ENCODE measurements at places on chromosomes 13 and 19.

GRCh38 chr19:35507561-35507960 is 5.9 kb downstream of the DMKN start:
- no peak for DNase-seq

DNA sequence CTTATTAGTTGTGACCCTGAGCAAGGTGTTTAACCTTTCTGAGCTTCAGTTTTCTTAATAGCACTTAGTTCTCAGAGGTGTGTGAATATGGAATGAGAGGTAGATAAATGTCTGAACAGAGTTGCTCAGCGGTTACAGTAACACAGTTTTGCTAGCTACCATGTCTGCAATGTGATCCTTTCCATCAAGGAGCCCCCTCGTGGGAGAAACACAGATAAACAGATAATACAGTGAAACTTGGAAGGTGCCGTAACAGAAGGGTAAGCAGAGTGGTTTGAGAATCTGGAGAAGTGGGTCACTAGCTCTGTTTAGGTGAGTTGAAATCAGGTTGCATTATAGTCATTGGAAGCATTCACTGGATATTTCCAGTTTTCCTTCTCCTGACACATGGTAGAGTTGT is 38.9 kb downstream of the IRS2 start:
- DNase-seq = no peak

- no peak for DNase-seq
These were observed 1.6 kb downstream of the ZNF415 start for GRCh38 chr19:53131085-53131590.

- DNase-seq = no peak
These were observed 13.7 kb upstream of the ELF1 start for GRCh38 chr13:41032691-41033376.

- no peak for DNase-seq
These were observed 3.3 kb downstream of the VSTM2B start for GRCh38 chr19:29528946-29529645.

DNA sequence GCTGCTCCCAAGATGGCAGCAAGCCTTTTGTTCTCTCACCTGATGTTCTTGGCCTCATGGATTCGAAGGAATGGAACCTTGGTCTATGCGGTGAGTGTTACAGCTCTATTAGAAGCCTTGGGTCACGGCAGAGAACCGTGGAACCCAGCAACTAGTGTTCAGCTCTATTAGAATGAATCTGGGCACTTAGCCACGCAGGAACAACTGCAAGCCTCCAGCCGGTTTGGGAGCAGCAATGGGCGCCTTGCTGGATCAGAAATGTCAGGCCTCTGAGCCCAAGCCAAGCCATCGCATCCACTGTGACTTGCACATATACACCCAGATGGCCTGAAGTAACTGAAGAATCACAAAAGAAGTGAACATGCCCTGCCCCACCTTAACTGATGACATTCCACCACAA is 1100.7 kb upstream of the PRR20A start:
- DNase-seq = no peak

DNA sequence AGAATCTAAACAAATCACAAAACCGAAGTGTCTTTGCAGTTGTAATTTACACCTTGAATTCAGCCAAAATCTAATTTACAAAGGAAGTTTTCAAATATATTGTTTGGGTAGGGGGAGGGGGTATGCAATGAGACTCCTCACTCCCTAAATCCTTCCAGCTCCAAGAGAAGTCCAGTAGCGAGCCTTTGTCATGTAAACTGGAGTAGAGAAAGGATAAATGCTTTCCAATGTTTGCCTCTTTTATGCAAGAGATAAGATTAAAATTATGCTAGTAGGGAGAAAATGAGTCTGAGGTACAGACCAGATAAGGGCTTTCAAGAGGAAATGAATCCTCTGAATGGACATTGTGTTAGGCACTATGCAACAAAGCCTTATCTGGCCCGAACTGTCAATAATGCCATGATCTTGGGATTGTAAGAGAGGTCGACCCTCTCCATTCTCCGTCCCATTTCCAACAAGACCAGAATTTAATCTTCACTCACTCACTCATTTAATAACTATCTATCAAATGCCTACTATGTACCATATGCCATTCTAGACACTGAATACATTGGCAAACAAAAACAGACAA is 199.2 kb downstream of the LACC1 start:
- DNase-seq = no peak

DNA sequence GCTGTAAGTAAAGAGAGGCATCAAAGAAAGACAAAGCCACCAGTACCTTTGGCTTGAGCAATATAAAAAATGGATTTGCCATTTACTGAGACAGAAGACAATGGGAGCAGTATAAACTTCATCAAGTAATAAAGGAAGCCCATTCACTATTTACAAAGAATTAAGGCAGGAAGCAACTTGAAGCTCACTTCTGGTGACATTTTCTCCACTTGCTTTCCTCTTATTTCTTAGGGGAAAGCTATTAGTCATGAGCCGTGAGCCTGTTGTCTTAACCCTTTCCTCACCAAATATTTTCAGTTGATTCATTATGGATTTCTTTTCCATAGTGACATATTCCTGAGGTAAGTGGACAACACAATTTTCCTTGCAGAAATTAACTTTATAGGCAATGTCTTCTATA is 156.8 kb downstream of the DNAJC3 start:
- peak; percentile 51 for DNase-seq

DNA sequence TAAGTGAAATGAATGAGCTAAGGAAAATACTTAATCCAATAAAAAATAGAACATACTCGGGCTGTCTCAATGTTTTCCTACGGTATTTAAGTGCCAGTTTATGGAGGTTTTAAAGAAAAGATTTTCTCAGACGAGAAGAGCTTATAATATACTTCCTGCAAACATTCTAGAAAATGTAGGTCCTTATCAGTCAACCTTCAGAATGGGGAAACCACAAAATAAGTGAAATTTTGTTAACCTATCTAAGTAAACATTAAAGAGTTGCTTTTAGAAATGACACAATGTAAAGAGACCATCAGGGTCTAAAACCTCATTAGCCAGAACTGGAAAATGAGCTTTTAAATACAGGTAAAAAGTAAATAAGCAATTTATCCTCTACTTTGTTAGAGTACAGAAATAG is 12.1 kb downstream of the MIR17HG start:
- no peak for DNase-seq

GRCh38 chr13:62524061-62524460 is 1108.4 kb upstream of the PCDH20 start:
- no peak for DNase-seq

- no peak for DNase-seq
These were observed 14.2 kb downstream of the TSHZ3 start for GRCh38 chr19:31334849-31335624.

GRCh38 chr13:41065078-41065477 is 3.8 kb downstream of the WBP4 start:
- DNase-seq = no peak

DNA sequence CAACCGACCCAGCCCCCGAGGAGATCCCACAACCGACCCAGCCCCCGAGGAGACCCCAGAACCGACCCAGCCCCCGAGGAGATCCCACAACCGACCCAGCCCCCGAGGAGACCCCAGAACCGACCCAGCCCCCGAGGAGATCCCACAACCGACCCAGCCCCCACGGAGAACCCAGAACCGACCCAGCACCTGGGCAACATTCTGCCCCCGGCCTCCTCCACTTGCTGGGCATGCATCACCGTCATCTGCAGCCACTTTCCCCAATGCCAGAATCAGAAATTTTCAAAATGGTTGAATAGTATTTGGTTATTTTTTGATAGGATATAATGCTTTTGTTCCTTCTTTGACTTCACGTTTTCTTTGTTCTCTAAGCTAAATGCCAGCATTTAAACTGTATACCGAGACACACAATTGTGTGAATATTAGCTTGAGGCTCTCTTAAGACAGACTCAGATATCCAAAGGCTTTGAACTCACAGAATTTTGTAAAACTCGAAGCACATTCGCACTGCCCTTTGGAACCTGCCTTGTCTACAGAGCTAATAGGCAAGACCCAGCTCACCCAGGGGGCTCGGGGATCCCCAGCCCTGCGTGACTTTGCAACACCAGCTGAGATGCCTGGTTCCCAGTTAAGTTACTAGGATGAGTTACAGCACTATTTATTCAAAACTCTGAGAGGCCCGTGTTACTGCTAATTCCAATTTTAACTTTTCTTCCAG is 15.5 kb upstream of the RASA3 start:
- no peak for DNase-seq

DNA sequence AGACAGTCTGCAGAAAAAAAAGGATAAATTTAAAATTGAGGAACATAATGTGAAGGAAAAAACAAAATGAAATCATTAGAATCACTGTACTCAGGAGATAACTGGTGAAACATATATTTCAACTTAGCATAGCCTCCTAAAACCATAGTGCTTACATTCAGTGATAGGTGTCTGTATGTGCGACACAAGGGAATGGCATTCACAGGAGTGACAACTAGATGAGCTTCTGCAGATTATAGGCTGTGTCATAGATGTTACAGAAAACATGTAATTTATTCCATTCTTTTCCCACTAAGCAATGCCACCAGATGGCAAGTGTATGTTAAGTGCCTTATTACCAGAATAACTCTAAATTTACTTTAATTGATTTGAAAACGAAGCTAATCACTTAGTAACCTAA is 960.0 kb upstream of the PCDH20 start:
- DNase-seq = no peak
